ENCODE measurements at places on chromosomes 5 and 9. TPM values are rescaled to one million over a fixed set of nuclear protein-coding genes. Genes with fewer than 3 reads are reported as not detected.

DNA sequence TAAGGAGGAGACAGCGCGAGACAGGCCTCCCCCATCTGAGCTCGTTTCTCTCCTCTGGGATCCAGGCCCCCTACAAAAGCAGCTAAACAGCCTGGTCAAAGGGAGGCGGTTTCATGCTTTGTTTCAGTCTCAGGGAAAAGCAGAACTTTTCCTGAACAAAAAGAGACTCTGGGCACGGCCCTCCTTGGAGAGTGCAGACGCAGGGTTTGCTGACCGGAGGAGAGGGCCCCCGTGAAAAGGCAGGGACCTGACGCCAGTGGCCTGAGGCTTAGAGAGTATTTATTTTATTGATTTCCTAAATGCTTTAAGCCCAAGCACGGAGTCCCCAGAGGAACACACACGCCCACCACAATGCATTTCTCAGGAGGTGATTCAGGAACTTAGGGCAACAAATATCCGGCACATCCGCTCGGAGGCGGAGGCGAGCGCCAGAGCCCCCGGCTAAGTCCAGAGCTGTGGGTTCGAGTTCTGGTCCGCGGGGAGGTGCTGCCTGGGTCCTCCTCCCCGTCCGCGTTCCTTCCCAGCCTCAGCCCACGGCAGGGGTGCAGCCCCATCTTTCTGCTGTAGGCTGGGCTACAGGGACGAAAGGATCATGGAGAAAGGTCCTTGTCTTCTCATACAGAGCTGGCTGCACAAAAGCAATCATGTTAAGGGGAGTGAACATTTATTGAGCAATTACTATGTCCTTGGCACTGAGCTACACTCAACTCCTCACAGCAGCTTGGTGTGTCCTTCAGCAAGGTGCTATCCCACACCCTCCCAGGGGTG, 40.0 kb downstream of the PTGES start:
- DNase-seq = no peak

DNA sequence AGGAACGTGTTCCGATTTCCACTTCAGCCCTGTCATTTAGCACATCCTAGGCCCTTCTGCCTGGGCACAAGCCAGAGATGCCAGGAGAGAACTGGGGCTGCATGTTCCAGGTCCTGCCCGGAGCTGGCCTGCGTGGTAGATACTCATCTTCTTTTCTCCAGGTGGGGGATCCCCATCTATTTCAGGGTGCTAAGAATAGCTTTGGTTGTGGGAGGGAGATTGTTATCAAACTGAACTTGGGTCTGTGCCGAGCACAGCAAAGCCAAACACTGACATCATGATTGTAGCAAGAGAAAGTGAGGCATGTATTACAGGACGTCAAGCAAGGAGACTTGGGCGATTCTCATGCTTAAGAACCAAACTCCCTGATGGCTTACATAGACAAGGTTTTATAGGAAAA, 18.2 kb downstream of the C9orf153 start:
- no peak for DNase-seq

DNA sequence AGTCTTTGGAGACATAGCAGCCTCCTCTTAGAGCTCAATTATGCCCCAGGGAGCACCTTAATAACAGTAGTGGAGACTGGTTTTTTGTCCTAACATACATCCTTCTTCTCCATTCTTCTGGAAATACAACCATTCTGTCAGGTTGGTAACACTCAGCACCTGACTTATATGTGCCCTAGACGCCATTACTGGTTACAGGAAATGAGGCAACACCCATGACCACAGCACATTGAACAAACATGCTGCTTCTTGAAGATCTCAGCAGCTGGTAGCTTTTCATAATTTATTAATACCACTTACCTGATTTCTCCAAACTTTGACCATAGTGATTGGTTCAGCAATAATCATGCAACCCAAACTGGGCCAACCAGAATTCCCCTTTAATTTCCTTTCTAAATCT, 25.1 kb upstream of the TRPM3 start:
- no peak for DNase-seq

DNA sequence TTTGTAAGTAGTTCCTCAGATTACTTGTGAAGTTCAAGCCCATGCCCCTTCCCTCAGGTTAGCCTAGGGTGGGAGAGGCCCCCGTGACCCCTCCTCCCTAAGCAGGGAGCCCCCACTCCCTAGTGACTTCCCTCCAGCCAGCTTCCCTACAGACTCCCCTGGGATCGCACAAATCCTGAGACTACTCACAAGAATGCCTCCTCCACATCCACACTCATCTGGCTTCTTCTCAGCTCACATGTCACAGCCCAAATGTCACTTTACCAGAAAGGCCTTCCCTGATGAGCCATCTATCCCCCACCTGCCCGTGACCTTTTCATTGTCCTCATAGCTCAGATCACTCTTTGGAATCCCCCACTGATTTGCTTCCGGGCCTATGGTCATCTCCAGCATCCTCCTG, 96.7 kb upstream of the ARAP3 start:
- DNase-seq = no peak

DNA sequence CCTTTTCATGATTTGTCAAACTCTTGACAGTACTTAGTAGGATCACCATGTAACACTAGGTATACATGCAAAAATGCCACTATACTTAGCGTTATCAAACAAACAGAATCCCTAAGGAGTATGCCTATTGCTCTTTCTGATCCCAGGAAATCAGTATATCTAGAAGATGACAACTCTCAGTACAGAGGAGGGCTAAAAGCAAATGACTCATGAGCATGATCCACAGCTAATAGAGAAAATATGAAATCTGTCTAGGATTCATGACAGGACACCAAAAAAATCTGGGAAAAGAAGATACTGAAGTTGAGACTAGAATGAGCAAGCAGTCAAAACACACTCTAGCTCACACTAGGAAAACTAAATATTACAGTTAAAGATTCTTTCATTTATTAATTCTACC, 89.2 kb downstream of the RAPGEF6 start:
- no peak for DNase-seq

DNA sequence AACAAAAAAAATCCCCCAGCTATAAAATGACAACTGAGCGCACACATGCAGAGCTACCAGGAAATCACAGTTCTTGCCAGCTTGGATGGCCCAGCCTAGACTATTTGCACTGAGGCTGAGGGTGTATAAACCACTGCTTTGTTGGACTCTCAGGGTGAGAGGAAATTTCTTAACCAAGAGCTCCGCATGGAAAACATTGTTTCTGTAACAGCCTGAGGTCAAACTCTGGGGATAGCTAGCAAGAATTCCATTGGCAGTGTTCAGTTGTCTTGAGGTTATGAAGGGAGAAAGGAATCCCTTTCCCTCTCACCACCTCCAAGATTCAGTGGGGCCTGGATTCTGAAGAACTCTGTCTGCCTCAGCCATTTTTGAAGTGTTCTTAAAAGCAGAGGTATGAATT, 360.0 kb downstream of the OSTF1 start:
- DNase-seq = no peak

- no peak for DNase-seq
These were observed 1.5 kb downstream of the SPINK9 start for GRCh38 chr5:148336704-148337435.

DNA sequence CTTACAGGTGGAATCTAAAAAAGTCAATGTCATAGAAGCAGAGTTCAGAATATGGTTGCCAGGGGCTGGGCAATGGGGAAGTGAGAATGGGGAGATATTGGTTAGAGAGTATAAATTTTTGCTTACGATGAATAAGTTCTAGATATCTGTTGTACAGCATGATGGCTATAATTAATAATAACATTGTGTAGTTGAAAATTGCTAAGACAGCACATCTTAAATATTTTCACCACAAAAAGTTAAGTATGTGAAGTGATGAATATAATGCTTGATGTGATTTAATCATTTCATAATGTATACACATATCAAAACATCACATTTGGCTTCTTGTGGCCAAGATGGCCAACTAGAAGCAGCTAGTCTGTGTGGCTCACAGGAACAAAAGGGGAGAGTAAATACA, 425.9 kb upstream of the ACO1 start:
- DNase-seq = no peak

- DNase-seq = no peak
These were observed 424.8 kb upstream of the DMAC1 start for GRCh38 chr9:8224381-8224801.

- DNase-seq = no peak
These were observed 587.0 kb downstream of the CDH18 start for GRCh38 chr5:19401032-19401431.

- DNase-seq = no peak
These were observed 16.3 kb downstream of the FAM163B start for GRCh38 chr9:133592731-133593409.

GRCh38 chr9:13450723-13451122, 171.2 kb upstream of the MPDZ start:
- no peak for DNase-seq

DNA sequence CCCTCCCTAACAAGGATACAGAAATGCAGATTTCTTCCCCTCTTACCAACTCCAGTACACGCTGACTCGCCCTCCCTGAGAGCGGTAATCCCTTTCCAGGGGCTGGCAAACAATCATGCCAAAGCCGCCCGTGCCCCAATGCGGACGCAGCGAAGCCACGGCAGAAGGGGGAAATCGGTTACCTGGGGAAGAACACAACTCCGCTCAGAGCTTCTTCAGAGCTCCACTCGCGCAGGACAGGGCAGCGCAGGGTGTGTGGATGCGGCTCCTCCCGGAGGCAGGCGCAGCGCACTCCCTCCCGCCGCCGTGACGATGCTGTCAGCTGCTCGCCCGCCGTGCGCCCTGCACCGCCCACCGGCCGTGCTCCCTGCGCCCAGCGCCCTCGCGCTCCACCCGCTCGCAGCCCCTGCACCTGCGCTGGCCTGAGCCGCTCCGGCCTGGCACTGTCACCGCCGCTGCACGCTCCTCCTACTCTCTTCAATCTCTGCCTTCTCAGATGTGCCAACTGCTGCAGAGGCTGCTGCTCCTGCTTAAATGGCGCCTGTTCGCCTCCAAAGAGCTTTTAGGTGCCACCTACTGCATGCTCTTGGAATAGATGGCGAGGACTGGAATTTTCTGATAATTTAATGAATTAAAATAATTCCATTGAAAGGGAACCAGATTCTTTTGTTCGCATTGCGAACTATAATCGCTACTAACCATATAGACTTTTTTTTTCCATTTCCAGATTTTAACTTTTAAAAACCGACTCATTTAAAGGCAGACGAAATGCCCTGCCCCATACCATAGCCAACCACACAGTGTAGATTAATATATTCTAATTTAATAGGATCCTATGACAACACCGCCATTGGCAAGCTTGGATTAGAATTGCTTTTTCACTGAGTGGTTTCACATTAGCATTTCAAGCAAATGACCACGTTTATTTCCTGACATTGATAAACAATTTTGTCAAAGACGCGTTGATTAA, at the start of gene DIRAS2:
Gene DIRAS2, minus strand, starts transcription at position 255 of the 970 bp plus-strand sequence. CDS start 28,997 bp downstream, outside the sequence.
- DNase-seq = peak; percentile 59

DNA sequence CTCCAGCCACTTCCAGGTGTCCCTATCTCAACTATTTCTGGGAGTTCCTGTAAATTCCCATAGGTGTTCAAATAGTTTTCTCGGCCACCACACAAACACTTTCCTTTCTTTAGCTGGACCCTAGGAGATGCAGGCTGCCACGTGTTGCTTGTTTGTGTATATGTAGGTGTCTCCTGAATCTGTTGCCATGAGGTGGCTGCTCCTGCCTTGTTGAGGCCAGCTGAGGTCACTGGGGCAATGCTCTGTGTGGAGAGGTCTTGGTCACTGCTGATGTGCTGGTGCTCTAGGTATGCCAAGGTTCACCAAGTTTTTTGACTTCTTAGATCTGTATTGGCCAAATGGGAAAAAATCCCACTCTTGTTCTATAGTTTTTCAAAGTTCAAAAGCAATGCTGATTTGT, 132.5 kb upstream of the CHD1 start:
- DNase-seq = no peak

DNA sequence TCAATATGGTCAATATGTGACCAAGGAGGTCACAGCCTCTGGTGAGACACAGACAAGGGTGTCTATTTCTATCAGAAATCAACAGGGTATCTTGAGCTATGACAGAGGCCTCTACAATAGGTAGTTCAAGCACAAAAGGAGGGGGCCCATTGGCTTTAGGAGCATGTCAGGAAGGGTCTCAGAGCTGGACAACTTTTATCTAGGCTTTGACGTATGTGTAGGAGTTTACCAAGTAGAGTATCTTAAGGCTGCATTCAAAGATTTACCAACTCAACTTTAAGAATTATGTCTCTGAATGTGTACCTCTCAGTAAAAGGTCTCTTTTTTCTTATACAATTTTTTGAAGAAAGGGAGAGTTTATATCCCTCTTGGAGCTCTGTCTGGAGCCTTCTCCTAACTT, 297.2 kb downstream of the NSG2 start:
- no peak for DNase-seq

DNA sequence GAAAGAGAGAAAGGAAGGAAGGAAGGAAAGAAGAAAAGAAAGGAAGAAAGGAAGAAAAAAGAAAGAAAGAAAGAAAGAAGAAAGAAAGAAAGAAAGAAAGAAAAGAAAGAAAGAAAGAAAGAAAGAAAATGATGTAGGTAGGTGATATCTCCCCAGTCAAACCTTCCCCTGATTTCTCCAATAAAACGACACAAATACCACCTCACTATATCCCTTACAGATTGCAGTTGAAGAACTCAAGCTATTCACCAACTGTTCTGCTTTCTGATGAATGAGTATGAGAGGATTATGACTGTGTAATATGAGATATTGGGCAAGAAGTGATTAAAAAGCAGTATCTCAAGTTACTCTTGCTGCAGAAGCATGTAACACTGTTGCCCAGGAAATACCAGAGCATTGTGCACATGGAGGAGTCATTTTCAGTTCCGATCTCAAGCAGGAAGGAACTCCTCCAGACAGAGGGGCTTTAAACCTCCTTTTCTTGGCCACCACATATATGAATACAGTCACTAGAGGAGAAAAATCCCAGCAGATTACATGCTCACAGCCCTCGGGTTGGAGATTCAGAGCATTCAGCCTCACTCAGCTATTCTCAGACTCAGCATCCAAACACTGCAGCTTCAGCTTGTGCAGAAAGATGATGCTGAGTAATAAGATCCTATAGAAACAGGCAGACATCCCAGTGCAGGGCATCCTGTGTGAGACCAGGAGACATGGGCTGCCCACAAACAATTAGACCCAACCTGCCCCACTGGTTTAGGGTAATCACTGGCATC, 61.4 kb downstream of the UGCG start:
- DNase-seq = peak; percentile 51

Gene KCNV2
- polyA plus RNA-seq = 0.27 TPM

Gene ROPN1L
- polyA plus RNA-seq = 0.95 TPM

Gene ADGRV1
- 12.5 TPM for polyA plus RNA-seq

Gene GABRA6
- not detected for polyA plus RNA-seq

Gene PAEP
- 0.42 TPM for polyA plus RNA-seq

Gene SIT1
- polyA plus RNA-seq = 0.32 TPM

Gene ANKHD1
- 162 TPM for polyA plus RNA-seq

Gene LHX3
- not detected for polyA plus RNA-seq

Gene PCDHB7
- polyA plus RNA-seq = 4.5 TPM

Gene SLC46A2
- 0.12 TPM for polyA plus RNA-seq

Gene GPR150
- 0.07 TPM for polyA plus RNA-seq

Gene SPATA31D4
- not detected for polyA plus RNA-seq
